ENCODE measurements at places on chromosomes 6 and 20.
A peak's percentile ranks its signal among the peaks of the same experiment; 100 is the strongest.

- no peak for DNase-seq
Observed at GRCh38 chr6:35492974-35493284, 4.0 kb downstream of the TEAD3 start.

DNA sequence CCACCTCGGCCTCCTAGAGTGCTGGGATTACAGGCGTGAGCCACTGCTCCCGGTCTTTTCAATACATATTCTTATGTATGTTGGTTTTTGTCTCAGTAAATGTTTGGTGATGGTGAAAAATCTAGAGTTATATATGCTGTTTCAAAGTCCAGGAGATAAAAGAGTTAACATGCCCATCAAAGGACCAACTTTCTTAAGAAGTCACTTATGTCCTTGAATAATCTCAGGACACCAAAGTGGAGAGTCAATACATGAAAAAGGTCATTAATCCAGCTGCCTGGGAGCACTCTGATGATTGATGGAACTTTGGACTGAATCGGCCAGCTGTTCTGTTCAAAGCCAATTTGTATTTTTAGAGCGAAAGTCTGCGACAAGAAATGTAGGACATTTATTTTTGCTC is 59.8 kb upstream of the HDAC2 start:
- no peak for DNase-seq

DNA sequence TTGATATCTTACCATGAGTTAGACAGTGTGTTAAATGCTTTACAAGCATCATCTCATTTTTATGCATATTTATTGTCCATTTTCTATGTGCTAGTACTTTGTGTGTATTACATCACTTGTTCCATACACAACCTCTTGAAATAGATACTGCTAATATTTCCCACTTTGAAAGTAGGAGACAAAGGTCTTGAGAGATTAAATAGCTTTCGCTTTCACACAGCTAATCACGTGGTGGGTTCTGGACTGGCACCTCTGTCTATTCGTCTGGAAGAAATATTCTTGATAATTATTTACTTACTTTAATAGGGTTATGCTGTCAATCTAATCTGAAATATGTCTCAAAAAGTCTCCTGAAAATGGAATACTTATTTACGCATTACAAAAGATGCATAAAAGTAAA is 30.2 kb downstream of the EPHA7 start:
- DNase-seq: no peak

DNA sequence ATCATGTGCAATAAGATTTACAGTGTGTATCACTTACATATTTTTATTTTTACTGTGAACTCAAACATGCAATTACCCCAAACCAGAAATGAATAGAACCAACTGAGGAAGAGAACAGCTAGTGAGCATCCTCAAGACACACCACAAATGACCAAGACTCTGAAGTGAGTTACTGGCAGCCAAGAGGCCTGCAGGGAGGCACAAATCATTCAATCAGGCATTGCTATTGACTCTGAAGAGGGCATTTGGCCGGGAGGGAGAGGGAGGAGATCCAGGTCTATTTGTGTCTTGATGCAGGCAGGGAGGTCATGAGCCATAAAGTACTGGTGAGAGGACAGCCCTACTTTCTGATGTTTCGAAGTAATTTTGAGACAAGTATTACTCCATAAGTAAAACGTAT is 257.7 kb downstream of the BCKDHB start:
- DNase-seq: no peak

- no peak for DNase-seq
Observed at GRCh38 chr6:21608601-21609000, 15.1 kb downstream of the SOX4 start.

DNA sequence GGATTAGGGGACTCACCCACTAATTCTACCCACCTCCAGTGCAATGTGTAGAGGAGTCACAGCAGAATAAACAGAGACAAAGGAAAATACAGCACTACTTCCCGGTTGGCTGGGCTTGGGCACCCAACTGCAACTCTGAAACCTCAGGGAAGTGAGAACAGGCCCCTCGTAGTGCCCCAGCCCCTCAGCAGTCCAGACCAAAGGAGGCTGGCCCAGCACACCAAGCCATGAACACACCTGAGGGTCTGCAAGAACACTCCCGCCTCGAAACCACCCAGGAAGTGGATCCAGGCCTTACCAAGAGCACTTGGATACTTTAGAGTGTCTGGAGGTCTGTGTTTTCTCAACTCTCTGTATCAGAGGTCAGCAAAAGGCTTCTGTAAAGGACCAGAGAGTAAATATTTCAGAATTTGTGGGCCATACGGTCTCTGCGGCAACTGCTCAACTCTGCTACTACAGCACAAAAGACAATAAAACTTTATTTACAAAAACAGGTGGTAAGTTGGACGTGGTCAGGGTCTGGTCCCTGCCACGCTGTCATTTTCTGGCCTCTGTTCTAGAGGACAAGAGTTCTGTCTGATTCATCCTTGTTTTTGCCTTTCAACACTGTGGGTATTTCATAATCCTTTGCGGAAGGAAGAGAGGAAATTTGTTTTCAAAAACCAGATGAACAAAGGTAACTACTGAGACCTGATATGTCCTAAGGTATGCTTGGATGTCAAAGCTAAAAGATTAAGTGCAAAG is 154.6 kb downstream of the PTPRT start:
- DNase-seq: no peak

DNA sequence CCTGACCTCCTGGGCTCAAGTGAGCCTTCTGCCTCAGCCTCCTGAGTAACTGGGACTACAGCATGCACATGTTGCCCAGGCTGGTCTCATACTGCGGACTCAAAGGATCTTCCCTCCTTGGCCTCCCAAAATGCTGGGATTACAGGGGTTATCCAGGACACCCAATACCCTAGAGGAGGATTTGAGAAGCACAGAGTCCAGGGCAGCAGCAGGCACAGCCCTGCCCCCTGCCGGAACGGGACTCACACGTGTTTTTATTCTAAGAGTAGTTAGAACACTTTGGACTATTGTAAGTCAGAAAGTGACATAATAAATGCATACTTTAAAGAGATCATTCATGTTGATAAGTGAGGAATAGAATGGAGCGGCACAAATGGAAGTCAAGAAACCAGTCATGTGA is 80.2 kb downstream of the C6orf118 start:
- no peak for DNase-seq

- DNase-seq: peak; percentile 34
Observed at GRCh38 chr6:16698997-16699868, 62.0 kb downstream of the ATXN1 start.

GRCh38 chr6:6880745-6881437 is 226.9 kb upstream of the RREB1 start:
- DNase-seq: no peak

DNA sequence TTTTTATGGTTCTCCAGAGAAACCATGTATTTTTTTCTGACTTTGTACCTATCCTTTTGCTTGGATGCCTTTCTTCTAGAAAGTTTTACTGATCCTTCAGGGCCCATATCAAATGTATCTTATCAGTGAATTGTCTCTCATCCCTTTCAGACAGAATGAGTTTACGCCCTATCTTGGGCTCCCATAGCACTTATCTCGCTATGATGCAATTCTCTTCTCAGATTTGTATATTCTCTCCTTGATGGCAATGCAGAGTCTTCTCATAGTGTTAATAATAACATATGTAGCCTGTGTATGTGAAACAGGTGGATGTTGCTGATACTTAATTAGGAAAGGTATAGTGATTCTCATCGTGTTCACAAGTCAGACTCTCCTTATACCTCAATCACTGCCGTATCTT is 336.2 kb downstream of the UTRN start:
- DNase-seq: no peak

DNA sequence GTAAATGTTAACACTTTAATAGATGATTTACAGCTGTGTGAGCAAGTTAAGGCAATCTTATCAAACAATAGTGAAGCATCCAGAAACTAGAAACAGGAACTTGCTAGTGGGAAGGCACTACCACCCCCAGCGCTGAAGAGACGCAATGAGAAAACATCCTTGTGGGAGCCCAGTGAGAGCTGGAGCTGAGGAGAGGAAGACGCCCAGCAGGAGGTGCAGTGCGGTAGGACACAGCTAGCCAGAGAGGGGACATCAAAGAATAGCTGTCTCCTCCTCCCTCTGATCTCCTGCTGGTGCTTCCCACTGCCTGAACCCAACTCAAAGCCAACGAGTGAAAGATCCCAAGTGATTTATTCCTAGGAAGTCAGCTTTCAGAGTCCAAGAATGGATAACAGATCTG is 140.3 kb downstream of the COL12A1 start:
- no peak for DNase-seq

- DNase-seq: no peak
Observed at GRCh38 chr20:59350330-59351156, 50.1 kb downstream of the EDN3 start.

GRCh38 chr20:38343311-38344106 is 2.8 kb upstream of the LBP start:
- no peak for DNase-seq

DNA sequence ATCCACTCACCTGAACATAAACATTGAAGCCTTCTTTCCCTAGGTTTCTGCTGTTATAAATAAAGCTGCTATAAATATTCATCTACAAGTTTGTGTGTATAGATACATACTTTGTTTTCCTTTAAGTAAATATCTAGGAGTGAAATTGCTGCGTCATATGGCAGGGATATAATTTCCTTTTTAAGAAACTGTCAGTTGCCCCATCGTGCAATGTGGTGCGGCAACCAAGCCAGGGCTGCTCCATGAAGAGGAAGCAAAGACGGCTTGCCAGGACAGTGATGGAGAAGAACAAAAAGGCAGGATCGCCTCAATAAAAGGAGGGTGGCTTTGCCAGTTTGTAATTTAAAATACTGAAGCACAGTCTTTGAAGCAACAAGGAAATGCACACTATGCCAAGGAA is 36.6 kb downstream of the CITED2 start:
- DNase-seq: no peak

DNA sequence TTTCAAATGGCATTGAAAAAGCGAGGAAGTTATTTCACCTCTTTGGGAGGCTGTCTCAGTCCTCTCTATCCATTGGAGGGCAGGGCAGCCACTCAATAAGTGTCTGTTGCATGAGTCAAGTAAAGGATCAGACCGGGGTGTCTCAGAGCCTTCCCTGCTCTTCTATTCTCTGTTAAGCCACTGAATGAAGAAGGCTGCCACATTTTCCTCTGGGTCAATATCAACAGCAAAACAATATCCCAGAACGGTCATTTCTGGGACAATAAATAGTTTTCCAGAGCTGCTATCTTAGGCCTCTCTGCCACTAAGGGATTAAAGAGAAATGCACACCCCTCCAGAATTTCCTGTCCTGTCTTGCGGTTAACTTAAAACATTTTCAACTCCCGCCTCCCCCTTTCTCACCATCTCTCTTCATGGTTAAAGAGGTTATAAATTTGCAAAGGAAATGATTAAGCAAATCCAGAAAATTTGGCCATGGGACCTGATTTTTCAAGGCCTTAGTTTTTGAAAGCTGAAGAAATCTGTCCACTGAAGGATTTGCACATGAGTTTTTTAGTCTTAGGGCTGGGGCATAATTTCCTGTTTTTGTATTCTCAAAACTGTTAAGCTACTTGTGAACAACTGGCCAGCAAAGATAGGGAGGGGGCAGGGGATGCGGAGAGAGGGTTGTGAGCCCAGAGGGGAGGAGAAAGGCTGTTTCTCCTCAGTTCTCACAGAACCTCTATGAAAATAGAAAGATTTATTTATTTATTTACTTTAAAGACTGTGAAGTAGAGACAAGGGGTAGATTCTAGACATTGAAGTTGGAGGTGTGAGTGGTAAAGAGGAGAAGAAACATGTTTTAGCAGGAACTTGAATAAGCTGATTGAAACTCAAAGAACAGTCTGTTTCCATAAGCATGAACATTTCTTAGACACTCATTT is 135.7 kb downstream of the BCAS1 start:
- no peak for DNase-seq

DNA sequence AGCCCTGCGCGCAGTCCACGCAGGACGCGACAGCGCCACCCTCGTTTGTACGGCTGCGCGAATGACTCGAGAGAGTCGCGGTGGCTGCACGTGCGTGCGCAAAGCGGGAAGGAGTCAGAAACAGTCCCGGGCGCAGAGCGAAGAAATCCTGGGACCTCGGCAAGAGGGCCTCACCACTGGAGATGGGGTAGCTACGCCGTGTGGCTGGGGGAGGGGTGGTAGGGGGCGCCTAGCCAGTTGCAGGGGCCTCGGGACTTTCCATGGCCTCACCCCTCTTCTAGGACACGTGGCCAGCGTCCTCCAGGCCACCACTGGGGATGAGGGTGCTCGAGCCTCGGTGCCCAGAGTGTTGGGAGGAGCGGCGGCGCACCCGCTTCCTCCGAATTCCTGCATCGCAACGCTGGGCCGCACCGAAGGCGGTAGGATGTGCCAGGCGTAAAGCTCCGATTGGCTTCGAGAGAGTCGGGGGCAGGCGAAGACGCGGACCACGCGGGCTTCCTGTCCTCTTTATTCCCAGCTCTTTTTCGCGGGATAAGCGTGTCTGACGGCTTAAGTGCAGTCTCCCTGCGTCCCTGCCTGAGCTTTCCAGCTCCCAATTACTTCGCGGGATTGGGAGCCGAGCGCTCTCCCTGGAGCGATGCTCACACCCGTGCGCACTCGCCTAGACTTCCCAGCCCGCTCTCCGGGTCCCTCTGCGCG is 38.7 kb downstream of the NCR2 start:
- no peak for DNase-seq

GRCh38 chr6:56946368-56946767 is 8.5 kb upstream of the BEND6 start:
- DNase-seq: no peak

DNA sequence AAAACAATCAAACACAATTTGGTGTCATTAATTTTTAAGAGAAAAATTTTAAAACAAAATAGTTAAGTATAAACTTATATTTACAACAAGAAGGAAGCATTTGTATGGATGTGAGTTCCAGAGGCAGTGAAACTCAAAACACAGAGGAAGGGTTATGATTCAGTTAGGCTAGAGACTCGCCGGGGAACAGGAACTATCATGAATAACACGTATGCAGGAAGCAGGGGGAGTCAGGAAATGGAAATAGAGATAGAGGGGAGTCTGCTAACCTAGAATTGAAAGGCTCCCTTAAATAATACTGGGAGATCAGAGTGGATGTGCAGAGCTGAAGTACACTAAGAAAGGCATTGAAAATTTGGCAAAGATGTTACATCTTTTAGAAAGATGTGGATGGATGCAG is 14.2 kb upstream of the HLA-DRB1 start:
- no peak for DNase-seq

GRCh38 chr6:128659878-128660622 is 139.7 kb upstream of the PTPRK start:
- no peak for DNase-seq

- DNase-seq: no peak
Observed at GRCh38 chr20:63317061-63317460, 24.1 kb downstream of the COL20A1 start.

- no peak for DNase-seq
Observed at GRCh38 chr6:33779290-33779689, 9.6 kb downstream of the LEMD2 start.

- DNase-seq: no peak
Observed at GRCh38 chr6:137473598-137473997, 20.6 kb downstream of the OLIG3 start.

GRCh38 chr6:87982134-87982533 is 65.5 kb upstream of the SPACA1 start:
- DNase-seq: no peak

GRCh38 chr6:52221302-52221701 is 23.0 kb downstream of the IL17F start:
- DNase-seq: no peak

Measured in T-helper 22 cell (primary cell).